ENCODE measurements at places on chromosomes 5 and 9.

DNA sequence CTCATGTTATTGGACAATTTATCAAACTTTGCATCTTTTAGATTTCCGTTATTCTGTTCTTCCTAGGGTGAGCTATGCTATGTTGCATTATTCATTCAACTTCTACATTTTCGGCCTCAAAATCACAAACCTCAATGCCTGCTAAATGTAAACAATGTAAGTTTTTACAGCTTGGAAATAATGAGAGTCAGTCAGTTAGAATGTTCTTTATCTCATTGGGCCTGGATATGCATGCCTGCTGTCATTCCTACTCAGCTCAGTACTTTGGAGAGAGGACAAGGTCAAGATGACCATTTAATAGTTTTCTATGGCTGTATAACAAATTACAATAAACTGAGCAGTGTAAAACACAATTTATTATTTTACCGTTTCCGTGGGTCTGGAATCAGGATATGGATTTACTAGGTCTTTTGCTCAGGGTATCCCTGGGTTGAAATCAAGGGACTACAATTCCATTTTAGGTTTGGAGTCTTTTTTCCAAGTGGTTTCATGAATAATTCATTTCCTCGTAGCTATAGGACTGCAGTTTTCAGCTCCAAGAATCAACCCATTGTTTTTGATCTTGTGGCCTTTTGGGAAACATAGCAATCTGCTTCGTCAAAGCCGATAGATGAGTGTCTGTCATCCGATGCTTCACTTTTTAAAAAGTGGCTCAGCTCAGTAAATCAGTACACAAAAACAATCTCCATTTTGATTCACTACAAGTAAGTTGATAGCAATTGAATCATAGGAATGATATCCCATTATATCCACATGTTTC, 1143.2 kb upstream of the CDH6 start:
- DNase-seq: no peak

GRCh38 chr5:2270467-2270866, 387.7 kb upstream of the IRX4 start:
- DNase-seq: no peak

DNA sequence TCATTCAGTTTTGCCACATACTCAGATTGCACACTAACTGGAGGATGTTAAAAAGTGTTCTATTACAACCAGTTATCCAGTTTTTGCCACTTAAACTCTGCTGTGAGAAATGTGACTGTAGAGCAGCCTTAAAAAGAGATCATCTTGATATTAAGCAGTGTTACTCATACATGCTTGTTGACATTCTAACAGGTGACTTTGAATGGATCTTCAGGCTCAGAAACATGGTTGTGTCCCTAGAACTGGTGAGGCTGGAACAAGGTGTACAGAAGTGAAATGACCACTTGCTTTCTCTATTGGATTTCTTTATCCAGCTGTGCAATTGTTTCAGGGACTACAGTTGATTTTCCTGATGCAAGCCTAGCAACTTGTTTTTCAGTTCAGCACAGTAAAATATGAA, 166.1 kb upstream of the CCDC152 start:
- no peak for DNase-seq

GRCh38 chr5:172834415-172835289, 601 bp downstream of the ERGIC1 start:
- no peak for DNase-seq

DNA sequence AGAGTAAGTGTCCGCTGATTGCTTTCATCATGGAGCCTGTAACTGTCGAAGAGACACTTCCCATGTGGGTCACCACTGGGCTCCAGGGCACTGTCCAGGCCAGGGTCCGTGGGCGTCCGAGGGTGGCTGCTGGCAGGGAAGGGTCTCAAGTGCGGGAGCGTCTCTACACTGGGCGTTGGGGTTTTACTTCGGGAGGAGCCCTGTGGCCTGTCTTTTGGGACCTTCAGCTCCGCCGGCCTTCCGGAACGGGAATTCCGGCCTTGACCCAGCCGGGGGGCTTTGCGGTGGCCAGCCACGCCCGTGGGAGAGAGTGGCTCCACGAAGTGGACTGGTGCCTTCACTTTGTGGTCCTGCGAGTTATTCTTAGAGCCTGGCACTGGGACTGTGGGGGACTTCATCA, 86.2 kb downstream of the CAMSAP1 start:
- DNase-seq: no peak
